Non-pigmented ciliary epithelial cell (primary cell): ENCODE measurements at places on chromosomes 12 and 14.

- DNase-seq: no peak
Measured at GRCh38 chr12:116325336-116325664, 47.8 kb upstream of the MED13L start.

GRCh38 chr12:6697584-6698351 lies 2.8 kb downstream of the PIANP start:
- peak; percentile 14 for DNase-seq

DNA sequence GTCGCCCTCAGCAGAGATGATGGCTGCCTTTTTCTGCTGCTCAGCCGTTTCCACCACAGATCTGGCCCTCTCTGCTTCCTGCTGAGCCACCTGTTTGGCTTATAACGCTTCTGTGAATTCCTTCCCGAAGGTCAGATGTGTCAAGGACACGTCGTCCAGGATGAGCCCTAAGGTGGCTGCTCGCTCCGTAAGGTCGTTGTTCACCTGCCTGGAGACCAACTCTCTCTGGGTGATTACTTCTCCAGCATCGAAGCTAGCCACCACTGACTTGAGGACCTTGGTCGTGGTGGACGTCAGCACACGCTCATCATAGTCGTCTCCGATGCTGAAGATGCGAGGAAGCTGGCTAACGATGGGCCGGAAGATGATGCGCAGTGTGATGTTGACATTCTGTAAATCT lies 11.7 kb upstream of the ASB8 start:
- no peak for DNase-seq

DNA sequence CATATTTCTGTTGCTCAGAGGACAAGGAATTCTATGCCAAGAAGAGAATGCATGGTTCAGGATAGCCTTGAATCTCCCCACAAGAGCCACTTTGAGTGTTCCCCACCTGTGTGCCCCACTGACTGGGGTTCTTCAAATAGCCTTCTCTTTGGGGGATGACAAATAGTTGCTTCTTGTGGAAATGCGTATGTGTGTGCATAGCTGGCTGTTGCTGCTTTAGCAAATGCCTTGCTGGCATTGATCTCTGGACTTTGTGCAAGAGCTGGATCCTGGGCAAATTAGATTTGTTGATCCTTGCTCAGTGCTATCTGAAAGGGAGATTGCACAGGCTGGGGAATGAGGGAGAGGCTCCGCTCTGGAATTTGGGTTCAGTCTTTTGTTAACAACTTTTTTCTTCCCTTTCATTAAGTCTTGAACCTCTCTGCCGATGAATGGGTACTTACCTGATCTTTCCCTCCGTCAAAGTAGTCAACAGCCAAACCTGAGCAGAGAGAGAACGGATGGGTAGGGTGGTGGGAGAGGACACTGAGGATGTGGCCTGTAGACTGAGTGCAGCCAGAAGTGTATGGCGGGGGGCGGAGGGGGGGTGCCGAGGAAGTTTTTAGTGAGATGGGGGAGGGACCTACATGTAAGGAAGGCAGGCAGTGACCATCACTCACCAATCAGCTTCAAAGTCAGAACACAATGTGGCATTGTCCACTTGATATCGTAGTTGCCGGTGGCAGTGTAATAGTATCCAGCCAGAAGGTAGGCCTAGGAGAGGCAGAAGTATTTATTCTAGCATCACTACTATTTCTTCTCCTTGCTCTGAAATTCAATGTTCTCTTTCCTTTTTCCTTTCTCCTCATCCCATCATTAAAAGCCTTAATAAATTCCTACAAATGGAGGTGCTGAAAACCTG lies 10.7 kb downstream of the EMG1 start:
- no peak for DNase-seq
